Neural crest cell (in vitro differentiated cells): ENCODE measurements at places on chromosomes 1 and 21.

GRCh38 chr1:7322283-7322785, 448.8 kb upstream of the VAMP3 start:
- DNase-seq, result no peak
- H3K27me3 ChIP-seq, result no peaks in the 10 kb centered on the region
- no peak overlapping the region for H3K27ac ChIP-seq
- H3K36me3 ChIP-seq, result peaks cover 6% of the 10 kb centered on the region
- no peaks in the 10 kb centered on the region for H3K4me1 ChIP-seq

- no peak overlapping the region for H3K27ac ChIP-seq
- peaks cover 15% of the 10 kb centered on the region for H3K36me3 ChIP-seq
- no peaks in the 10 kb centered on the region for H3K27me3 ChIP-seq
- DNase-seq, result no peak
- H3K4me1 ChIP-seq, result no peaks in the 10 kb centered on the region
- no peak overlapping the region for H3K4me3 ChIP-seq
These were observed 18.7 kb downstream of the TRMT1L start for GRCh38 chr1:185137896-185138545.

GRCh38 chr21:41068967-41069642, 98.9 kb upstream of the BACE2 start:
- H3K4me3 ChIP-seq, result peak overlapping the region; percentile 84
- H3K27me3 ChIP-seq, result peaks cover 12% of the 10 kb centered on the region

- DNase-seq, result no peak
- H3K4me1 ChIP-seq, result peaks cover 11% of the 10 kb centered on the region
- no peaks in the 10 kb centered on the region for H3K27me3 ChIP-seq
- H3K27ac ChIP-seq, result no peak overlapping the region
- H3K4me3 ChIP-seq, result no peak overlapping the region
These were observed 5.2 kb upstream of the PALMD start for GRCh38 chr1:99640672-99641071.
